ENCODE measurements at places on chromosomes 3 and 15.

DNA sequence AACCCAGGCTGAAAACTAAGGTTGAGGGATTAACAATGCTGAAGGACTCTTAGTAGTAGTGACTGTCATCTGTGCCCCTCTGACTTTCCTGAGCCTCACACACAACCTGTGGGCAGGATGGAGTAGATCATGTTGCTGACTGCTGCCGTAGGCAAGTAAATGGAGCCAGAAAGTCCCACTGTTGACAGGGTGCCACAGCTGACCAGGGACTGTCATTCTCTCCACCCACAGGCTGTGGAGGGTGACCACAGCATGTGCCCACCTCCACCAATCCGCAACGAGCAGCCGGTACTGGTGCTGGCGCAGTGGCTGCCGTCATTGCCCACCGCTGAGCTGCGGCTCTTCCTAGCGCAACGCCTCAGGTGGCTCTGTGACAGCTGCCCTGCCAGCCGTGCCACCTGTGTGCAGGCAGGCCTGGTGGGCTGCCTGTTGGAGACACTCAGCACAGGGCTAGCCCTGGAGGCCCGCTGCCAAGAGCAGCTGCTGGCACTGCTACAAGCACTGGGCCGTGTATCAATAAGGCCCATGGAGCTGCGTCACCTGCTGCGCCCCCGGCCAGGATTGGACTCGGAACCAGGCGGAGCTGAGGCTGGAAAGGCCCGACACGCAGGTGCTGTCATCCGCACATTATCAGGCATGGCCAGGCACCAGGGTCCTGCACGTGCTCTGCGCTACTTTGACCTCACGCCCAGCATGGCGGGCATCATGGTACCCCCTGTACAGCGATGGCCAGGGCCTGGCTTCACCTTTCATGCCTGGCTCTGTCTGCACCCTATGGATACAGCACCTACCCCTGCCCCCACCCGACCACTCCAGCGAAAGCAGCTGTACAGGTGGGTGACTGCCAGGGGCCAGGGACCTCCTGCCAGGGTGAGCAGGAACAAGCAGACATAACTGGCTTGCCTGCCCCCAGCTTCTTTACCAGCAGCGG lies 15.6 kb downstream of the NBEAL2 start:
- no peak for DNase-seq

GRCh38 chr3:128906031-128906803 lies 26.8 kb downstream of the ACAD9 start:
- DNase-seq: no peak

GRCh38 chr3:82143661-82144412 lies 382.4 kb upstream of the GBE1 start:
- DNase-seq: no peak

DNA sequence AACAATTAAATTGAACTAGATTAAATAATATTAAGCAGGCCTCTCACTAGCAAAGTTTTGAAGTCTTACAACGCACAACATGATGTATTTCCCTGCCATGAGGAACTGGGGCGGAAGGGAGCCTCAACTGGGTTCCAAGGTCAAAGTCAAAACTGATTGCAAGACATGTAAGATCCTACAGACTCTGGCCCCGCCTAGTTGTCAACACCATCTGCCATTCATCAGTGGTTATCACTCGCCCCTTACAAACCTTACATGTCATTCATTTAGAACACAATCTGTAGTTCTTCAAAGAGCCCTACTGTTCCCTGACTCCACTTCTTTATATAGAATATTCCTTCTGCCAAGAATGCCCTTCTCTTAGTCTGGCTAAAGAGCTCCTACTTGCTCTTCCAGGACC lies 10.0 kb downstream of the ATP13A3 start:
- DNase-seq: no peak

DNA sequence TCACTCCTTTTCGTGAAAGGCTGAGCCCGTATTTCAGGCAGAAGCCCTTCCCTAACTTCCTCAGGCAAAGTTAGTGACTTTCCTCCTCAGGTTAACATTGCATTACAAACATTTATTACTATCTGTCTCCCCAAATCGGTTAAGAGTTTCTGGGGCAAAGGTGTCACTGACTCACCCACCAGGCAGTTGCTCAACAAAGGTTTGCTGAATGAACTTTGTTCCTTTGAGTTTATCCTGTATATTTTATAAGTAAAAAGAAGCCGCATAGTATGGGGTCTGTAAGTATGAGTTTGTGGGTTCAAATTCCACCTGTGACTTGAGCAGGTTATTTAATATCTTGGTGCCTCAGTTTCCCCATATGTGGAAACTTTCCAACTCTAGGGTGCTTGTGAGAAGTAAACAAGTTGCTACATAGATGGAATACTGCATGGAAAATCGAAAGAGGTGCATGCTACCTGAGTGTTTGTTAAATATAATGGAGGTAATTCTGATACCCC lies 177.7 kb downstream of the THRB start:
- DNase-seq: no peak

GRCh38 chr3:195160257-195160898 lies 110.6 kb downstream of the XXYLT1 start:
- no peak for DNase-seq

DNA sequence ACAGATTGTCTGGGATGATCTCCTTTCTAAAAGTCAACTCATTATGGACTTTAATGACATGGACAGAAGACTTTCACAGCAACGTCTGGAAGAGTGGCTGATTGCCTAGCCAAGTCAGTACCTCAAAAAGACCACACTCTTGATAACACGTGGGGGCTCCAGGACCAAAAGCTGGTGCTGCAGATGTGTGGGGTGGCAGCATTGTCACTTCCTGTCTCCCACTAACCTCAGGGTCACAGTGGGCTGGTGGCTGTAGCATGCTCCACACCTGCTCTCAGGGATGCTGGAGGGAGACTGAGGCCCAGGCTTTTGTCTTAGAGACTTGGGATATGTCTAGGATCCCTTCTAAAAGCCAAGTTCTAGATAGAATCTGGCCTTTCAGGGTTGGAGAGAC lies 118.1 kb downstream of the APBA2 start:
- no peak for DNase-seq

DNA sequence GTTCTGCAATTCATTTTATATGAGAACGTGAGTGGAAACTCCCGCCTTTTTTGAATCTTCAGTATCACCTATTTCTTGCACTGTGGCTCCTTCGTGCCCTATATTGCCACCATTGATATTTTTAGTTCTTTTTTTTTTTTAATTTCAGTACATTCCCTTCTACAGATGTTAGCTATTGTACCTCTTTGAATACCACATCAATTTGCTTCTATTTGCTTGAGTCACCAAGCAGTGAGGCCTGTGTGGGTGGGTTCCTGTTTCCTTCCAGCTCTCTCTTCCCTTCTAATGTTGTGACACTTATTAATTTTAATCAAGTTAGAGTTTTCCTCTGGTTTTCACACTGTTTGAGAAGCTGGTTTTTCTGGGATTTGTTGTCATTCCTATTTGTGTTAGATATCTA lies 8.7 kb downstream of the HACD2 start:
- peak; percentile 28 for DNase-seq

GRCh38 chr3:141094790-141095545 lies 43.8 kb downstream of the SPSB4 start:
- peak; percentile 29 for DNase-seq

Data from head of caudate nucleus (tissue), 42 donors.